ENCODE measurements at places on chromosomes 6 and 20. TPM values are rescaled to one million over a fixed set of nuclear protein-coding genes. Genes with fewer than 3 reads are reported as not detected.

DNA sequence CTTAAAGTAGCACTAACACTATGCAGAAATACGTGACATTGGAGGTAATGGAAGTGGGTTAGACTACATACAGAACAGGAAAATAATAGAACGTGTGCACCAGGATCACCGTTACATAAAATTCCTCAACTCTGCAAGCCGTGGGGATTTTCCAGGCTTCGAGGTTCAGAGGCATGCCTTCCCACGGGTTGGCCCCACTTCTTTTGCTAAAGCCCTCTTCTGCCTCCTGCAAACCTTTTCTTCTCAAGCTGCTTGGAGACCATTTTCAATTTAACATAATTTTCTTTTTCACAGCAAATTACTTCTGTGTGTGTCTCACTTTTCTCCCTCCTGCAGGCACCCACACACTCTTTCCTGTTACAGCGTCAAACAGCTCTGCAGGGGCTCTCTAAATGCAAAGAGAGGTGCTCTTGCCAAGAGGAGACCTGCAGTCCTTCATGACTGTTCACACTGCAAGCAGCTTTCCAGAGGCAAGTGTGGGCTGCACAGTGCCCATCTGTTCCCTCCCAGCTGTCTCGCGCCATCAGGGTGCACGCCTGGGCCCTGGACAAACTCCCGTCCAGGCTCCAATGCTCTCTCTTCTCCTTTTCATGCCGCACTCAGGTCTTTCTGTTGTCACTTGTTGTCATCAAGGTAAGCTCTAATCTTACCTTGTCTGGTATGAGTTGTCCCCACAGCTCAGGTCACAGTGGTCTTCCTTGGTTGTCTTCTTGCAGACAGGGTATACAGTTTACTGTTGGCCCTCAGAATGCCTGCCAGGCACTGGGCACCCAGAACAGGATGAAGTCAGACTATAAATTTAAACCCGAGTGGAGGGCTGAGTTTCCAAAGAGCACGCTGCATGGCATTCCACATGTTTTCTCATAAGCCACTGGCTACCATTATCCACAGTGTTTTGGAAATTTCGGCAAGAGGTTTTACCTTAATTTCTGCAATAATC, 164.8 kb upstream of the GGTLC1 start:
- DNase-seq: no peak

DNA sequence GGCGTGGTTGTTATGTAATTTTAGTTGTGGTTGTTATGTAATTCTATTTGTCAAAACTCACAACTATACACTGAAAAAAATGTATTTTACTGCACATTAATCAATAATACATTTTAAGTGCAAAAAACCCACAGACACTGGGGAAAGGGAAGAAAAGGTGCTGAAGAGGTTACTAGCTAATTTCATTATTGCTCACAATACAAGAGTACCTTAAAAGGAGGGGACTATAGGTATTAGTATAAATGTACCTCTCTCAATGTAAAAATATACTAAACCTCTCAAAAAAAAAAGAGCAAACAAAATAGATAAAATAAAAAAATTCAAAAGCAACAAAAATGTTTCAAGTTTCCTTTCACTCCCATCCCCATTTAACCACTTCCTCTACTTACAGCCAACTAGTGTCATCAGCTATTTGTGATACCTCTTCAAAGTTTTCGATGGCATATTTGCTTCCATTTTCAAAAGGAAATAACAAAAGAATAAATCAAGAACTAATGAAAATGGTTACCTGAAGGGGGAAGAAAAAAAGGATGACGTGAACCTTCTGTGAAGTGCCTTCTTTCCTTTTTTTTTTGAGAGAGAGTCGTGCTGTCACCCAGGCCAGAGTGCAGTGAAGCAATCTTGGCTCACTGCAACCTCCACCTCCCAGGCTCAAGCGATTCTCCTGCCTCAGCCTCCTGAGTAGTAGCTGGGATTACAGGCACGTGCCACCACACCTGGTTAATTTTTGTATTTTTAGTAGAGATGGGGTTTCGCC, 30.2 kb downstream of the RANBP9 start:
- no peak for DNase-seq

DNA sequence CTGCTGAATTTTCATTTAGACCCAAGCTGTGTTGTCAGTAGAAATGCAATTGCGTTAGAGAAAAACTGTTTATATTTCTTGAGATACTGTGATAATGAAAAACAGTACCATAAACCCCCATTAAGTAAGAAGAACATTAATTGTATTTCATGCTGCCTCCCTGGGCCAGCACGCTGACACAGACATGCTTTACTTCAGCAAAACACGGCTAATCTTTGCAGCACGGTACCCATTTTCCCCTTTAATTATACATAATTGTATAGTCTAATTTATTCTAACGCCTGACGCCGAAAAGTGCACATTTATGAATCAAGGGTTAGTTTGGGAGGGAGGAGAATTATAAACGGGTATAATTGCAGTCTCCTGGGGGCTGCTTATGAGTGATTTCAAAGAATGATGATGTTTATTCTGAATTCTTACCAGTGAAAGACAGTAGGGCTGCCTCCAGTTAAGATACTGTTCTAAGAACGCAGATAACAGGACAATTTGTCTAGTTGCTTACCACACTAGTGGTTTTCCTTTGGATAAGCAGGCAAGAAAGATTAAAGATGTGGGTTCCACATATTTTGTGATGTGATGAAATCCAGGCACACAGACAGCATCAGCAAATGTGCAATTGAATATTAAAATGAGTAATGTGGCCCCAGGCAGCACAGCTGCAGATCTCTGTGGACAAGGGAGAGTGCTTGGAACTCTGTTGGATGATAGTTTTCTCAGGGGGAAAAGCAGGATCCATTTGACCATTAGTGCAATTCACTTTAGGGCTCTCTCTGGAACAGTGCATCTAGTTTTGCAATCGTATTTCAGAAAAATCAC, 4.7 kb upstream of the SULF2 start:
- DNase-seq: peak; percentile 98

LGSN gene
- total RNA-seq: 0.07 TPM

All from M059J (cell line).